Kidney (tissue), 22 donors: ENCODE measurements at places on chromosomes 2 and 18.
A peak's percentile ranks its signal among the peaks of the same experiment; 100 is the strongest.

GRCh38 chr2:146814971-146815370, 1029.9 kb upstream of the ACVR2A start:
- DNase-seq = no peak

DNA sequence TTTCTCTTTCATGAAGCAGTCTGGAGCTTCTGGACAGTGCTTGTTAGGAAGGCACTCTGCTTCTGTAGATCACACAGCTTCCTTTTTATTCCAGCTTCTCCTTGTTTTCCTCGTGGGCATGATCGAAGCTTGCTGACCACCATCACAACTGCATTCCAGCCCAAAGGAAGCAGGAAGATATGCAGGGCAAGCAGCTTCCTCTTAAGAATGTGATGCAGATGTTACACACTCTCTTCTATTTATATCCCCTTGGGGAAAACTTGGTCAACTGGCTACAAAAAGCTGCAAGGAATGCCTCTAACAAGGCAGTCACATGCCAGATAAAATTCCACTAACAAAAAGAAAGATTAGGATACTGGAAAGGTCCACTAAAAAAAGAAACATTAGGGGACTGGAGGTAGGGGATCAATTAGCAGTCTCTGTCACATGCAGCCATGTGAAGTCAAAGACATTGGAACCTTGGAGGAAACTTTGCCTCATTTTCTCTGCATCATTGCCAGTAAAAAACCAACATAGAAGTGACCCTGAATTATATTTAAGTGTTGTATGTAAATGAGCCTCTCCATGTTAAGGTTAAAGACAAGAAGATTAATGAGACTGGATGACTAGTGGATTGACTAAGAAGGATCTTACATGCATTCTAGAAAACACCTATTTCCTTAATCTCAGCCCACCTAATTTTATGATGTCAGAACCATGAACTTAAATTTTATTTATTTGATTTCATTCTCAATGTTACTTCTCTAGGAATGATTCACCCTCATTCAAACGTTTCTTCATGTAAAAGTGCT, 98.3 kb downstream of the NAB1 start:
- no peak for DNase-seq

GRCh38 chr18:8758466-8758865, 53.1 kb downstream of the MTCL1 start:
- no peak for DNase-seq

- DNase-seq = no peak
These were observed 550.2 kb upstream of the SETBP1 start for GRCh38 chr18:44130376-44130942.

- DNase-seq = peak; percentile 52
These were observed 499.9 kb upstream of the SPHKAP start for GRCh38 chr2:228681426-228681825.

DNA sequence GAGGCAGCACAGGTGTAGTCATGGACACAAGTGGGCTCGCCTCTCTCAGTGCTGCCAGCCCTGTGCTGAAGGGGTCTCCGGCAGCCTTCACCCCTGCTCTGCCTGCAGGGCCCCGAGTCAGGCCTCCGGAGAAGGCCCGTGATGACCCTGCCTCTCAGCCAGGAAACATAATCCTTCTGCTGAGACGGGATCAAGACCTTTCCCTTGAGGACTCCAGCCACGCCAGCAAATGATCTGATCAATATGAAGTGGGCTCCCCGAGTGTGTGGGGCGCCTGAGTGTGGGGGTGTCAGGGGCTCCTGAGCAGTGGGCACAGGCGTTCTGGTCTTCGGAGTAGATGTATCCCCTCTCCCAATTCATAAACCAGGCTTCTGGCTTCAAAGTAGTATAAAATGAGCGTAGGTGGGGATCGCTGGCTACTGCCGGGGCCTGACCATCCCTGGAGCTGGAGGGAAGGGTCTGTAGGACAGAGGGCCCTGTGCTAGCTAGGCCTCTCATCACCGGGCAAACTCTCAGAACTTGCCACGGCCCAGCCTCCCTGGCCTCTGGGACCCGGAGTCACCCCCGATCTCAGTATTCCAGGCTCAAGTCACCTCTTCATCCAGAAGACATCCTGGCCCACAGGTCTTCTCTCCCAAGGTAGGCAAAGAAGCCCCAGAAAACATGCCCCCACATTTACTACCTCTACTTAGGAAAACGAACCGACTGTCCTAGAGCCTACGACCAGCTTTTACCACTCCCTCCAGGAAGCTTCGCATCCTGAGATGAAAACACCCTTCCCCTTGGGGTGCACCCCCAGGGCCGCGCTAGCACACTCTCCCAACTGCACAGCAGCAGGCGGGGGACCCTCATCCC, 33.6 kb downstream of the CRACDL start:
- no peak for DNase-seq

- DNase-seq = no peak
These were observed 140.9 kb downstream of the CAPN13 start for GRCh38 chr2:30666266-30666874.

DNA sequence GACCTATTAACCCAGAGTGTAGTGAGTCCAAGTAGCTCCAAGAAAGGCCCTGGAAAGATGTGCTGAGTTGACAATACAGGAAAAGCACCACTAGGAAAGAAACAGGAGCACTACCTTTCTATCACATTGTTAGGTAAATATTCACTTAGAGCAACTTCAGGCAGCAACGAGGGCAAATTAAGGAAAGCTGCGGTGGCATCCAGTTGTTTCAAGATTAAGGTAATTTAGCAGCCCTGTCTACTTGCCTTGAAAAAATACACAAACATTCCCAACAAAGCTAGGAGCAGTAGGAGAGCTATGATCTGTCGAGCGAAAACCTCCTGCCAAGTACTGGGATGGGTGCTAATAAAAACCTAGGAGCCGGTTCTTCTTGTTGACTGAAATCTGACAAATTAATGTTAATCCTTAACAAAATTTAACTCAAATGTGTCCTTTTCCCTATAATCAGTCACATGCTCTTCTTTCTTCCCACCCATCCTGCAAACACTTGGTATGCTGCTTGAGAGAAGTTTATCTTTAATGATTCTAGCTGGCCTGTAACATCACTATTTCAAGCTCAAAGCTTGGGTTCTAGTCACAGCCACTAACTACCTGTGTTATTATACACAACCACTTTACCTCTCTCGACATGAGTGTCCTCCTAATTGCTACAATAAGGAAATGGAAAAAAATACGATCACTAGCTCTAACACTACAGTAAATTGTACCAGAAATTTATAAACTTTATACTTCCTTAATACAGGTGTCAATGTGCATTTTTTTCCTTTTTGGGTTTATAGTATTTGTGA, 2.0 kb downstream of the ACAA2 start:
- DNase-seq = peak; percentile 15

DNA sequence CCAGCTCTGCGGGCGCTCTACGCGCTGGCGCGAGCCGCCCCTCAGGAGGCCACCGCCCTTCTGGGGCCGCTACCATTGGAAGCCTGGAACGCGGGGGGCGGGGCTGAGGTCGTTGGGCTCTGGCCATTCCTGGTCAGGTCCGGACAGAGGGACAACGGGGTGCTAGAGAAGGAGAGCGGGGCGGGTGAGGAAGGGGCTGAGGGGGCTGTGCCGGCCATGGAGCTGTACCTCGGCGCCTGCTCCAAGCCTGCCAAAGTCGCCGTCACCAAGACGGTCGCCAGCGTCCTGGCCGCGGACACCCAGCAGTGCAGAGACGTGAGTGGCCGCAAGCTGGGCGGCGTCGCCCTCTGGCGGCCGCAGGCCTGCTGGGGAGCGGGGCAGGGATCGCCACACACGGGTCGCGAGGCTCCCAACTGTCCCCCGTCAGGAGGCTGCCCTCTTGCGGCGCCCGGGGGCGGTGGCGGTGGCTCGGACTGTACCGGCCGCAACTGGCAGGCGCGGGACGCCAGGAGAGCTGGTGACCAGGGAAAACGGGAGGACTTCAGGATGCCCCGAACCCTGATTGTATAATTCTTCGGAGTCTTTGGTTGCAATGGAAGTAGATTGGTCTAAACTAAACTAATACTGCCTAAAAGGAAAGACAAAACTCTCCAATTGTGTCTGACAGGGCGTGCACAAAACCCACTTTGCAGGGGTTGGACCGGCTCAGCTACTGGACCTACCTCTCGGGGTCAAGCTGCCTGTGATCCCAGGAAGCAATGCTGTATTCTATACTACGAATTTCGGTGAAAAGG, at the start of gene FSIP2:
FSIP2 (plus strand) TSS at position 126 of the 794 bp plus-strand sequence; CDS start at position 217, 91 bp downstream.
- peak; percentile 81 for DNase-seq

GRCh38 chr2:73998451-73998850, 13.7 kb downstream of the TET3 start:
- DNase-seq = no peak

DNA sequence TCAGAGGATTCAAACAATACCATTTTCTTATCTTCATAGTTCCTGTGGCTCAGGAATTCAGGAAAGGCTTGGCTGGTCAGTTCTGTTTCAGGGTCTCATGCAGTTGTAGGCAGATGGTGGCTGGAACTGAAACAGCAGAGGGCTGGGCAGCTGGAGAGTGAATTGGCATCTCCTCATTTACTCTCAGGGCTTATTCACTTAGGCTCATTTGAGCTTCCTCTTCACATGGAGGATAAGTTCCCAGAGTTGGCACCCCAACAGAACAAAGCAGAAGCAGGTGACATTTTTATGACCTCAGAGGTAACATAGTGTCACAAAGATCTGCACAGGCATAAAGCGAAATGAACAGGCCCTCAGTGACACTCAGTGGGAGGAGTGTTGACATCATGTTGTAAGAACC, 66.1 kb downstream of the RBBP8 start:
- DNase-seq = no peak

DNA sequence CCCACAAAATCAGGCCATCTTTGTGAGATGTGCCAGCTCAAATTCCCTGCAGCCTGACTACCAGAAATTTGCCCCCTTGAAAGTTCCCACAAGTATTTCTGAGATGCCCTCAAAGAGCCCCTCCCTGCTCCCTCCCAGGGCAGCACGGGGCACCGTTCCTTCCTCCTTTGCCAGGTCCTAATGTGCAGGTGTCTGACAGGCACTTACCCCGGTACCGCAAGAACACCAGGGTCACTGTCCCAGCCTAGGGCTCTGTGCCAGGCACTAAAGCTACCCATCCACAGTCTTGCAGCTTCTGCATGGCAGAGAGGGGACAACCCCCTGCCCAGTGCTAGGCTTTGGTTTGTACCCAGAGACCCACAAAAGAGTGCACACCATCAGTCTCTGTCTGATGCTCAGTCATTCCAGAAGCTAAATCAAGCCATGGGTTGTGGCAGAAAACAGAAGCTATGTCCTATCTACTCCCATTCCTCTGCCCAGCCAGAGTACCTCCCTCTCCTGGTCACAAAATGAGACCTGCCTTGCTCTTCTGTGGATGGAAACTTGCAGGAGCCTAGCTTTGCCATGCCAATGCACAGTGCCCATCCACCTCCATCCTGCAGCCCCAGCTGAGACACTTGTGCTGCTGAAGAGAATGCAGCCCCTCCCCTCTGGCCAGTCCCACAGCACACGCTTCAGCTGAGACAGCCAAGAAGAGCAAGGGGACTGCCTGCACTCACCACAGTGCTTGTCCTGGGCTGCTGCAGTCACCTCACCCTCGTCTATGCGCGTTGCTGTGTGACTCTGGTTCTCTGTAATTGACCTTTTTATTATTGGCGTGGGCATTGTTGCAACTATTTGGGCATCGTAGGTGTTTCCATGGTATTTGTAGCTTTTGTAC, 48.7 kb downstream of the INPP5D start:
- no peak for DNase-seq

DNA sequence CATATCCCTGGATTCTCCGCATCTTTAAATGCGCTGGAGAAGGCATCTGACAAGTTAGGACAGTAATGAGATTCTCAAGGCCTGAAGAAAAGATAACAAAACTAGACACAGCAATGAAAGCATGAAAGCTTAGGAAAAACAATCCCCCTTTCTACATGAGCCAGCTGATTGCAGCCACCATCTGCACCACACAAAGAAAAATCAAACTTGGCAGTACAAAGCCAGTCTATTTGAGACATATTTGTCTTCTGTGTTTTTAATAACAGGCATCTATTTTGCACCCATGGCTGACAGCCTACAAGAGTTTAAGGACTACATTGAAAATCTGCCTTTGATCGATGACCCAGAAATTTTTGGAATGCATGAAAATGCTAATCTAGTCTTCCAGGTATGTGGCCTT, 83.6 kb downstream of the TRABD2A start:
- DNase-seq = no peak

DNA sequence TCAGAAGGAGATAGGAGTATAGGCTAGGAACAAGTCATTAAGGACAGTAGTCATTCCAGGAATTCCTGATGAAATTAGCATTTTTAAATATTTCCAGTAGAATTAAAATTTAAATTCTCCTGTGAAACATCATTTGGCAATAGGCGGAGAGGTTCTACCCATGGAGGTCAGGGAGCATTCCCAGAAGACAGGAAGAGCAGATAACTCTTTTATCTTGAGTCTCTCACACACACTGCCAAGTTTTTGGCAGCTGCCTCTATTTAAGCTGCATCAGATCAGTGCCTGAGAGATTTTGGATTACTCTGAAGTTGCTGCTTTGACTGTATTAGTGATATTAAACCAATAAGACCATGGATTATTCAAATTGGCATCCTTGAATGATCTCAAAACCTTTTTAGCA, 714.7 kb downstream of the EPHA4 start:
- DNase-seq = no peak

DNA sequence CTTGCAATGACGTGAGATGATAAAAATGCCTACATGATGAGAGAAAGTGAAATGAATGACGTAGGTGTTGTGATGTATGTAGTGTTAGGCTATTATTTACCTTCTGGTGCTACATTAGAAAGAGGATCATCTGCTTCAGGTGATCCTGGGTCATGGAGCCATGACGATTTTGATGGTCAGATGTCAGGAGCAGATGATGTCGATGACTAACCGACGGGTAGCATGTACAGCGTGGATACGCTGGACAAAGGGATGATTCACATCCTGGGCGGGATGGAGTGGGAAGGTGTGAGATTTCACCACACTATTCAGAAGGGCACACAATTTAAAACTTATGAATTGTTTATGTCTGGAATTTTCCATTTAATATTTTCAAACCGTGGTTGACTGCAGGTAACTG, 43.5 kb upstream of the ACVR1C start:
- no peak for DNase-seq

DNA sequence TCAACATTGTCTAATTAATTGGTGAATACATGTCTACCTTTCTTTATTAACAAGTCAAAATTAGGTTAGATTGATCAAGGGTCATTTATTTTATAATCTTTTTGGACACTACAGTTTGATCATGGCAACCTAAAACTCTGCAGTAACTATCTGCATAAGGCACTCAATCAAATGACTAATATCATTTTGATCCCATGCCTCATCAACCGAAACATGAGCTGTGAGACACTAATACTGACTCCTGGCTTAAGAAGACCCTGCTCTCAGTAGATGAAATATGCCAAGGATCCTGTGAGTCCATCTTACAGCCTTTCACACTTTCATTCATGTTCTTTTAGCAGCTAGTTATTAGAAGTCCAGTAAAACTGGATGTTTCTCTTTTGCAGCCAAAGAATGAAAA, 169.4 kb upstream of the CAVIN2 start:
- no peak for DNase-seq
